Activated T-cell treated with anti-CD3 and anti-CD28 coated beads, Interleukin-2, amount 50 U/mL, for 72 hours (primary cell): ENCODE measurements at places on chromosomes 5 and 9. TPM values are rescaled to one million over a fixed set of nuclear protein-coding genes. Genes with fewer than 3 reads are reported as not detected.

GRCh38 chr5:107247427-107247826, 423.3 kb downstream of the EFNA5 start:
- no peak overlapping the region for H3K4me3 ChIP-seq
- peaks cover 17% of the 10 kb centered on the region for H3K27me3 ChIP-seq
- no peaks in the 10 kb centered on the region for H3K36me3 ChIP-seq

DNA sequence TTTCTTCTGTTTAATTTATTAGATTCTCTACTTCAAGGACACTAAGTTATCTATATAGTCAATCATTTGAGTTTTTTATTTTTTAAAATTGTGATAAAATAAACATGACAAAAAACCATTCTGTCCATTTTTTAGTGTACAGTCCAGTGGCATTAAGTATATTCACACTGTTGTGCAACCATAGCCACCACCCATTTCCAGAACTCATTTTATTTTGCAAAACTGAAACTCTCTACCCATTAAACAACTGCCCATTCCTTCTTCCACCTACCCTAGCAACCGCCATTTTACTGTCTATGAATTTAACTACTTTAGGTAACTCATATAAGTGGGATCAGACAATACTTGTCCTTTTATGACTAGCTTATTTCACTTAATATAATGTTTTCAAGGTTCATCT, 275.6 kb downstream of the SH3GL2 start:
- no peak overlapping the region for H3K27ac ChIP-seq
- no peak overlapping the region for H3K4me3 ChIP-seq
- no peaks in the 10 kb centered on the region for H3K36me3 ChIP-seq
- no peak for DNase-seq
- no peaks in the 10 kb centered on the region for H3K4me1 ChIP-seq

- H3K36me3 ChIP-seq, result no peaks in the 10 kb centered on the region
Observed at GRCh38 chr5:151695464-151695863, 8.7 kb upstream of the SPARC start.

DNA sequence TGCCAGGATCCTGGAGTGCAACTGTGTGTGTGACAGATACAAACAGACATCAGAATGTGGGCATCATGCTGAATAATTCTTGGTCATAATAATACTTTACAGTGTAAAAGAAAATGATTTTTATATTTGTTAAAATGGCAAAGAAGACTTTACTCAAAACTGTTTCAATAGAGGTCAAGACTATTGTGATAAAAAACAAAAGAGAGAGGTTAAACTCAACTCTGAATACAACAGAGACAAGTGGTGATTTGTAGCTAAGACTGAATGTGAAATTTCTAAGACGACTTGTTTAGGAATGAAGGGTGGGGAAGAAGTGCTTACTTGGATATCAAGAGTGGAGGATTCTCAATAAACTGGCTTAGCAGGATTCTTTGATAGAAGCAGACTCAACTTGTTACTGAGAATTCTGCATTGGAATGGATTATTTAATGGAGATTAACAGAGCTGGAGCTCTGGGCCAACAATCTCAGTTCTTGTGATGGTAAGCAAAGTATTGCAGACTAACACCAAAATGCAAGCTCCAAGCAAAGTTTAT, 457.4 kb upstream of the CDH18 start:
- no peak for DNase-seq
- H3K36me3 ChIP-seq, result no peaks in the 10 kb centered on the region
- H3K4me1 ChIP-seq, result no peaks in the 10 kb centered on the region
- no peak overlapping the region for H3K4me3 ChIP-seq

GRCh38 chr5:57157666-57158065, 16.2 kb upstream of the GPBP1 start:
- no peak overlapping the region for H3K4me3 ChIP-seq
- H3K36me3 ChIP-seq, result peaks cover 4% of the 10 kb centered on the region
- no peaks in the 10 kb centered on the region for H3K27me3 ChIP-seq
- DNase-seq, result no peak

DNA sequence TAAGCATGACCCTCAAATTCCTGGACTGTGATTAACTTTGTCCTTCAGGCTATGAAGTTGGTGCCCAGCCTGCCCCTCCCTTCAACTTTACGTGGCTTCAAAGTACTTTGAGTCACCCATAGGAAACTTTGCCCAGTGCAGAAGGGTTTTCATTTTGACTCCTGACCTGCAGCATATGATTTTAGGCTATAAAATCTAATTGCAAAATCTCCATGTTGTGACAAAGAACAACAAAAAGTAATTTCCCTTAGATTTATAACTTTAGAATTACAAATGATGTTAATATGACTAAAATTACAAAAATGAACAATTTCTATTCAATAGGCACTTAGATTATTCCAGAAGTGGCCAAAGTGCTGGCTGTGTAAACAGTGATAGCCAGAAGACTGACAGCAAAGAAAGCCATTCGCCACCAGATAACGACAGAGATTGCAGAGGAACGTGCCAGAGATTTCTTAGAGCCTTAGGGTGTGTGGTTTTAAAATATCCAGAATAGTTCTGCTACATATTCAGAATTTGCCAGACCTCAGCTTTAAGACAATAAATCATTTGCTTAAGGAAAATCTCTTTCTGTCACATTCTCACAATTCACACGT, 197.4 kb downstream of the SEMA5A start:
- H3K4me3 ChIP-seq, result no peak overlapping the region
- H3K4me1 ChIP-seq, result no peaks in the 10 kb centered on the region
- H3K36me3 ChIP-seq, result no peaks in the 10 kb centered on the region
- H3K27me3 ChIP-seq, result no peaks in the 10 kb centered on the region
- no peak for DNase-seq

LCN9 gene
- total RNA-seq, result not detected

SWI5 gene
- 20.1 TPM for total RNA-seq

SPINK1 gene
- not detected for total RNA-seq

HRH2 gene
- total RNA-seq, result 18.4 TPM

PRRX2 gene
- total RNA-seq, result 6.1 TPM

NINJ1 gene
- total RNA-seq, result 121 TPM

NUTM2F gene
- not detected for total RNA-seq
